ENCODE measurements at places on chromosomes 16 and 17. TPM values are rescaled to one million over a fixed set of nuclear protein-coding genes. Genes with fewer than 3 reads are reported as not detected.

DNA sequence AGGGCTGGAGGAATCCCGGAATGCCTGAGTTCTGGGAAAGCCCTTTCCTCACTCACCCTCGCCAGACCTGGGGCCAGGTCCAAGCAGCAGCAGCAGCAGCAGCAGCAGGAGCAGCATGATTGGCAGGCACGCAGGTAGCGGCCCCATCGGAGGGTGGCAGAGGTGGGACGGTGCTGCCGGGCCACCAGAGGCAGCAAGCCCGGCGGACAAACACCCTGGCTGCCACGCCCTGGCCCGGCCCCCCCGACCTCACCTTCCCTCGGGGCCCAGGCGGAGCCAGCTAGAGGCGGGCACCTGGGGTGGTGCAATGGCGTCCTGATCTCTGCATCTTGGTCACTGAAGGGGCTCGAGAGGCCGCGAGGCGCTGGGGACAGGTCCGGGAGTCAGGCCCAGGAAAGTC is 122.4 kb downstream of the LAT start:
- DNase-seq, result no peak

- DNase-seq, result no peak
Observed at GRCh38 chr16:28915181-28915580, 9.9 kb downstream of the RABEP2 start.

GRCh38 chr17:39073353-39073752 is 78.1 kb downstream of the PLXDC1 start:
- no peak for DNase-seq

Gene GUCY2D
- not detected for total RNA-seq

DNA sequence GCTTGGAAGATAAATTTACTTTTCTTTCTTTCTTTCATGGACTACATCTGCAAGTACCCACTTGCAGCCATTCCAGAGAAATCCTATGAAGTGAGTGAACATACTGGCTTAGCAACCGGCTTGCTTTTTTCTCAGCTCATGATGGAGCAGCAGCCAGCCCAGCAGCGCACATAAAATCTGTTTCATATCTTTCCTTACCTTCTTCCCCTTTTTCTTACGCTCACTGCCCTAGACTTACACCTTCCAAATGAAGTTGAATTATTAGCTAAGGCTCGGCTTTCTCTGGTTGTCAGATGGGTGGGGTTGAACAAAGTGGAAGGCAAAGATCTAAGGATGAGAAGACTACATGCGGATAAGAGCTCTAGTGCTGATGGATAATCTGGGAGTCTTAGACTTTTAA is 13.9 kb upstream of the ABCA8 start:
- no peak for DNase-seq

DNA sequence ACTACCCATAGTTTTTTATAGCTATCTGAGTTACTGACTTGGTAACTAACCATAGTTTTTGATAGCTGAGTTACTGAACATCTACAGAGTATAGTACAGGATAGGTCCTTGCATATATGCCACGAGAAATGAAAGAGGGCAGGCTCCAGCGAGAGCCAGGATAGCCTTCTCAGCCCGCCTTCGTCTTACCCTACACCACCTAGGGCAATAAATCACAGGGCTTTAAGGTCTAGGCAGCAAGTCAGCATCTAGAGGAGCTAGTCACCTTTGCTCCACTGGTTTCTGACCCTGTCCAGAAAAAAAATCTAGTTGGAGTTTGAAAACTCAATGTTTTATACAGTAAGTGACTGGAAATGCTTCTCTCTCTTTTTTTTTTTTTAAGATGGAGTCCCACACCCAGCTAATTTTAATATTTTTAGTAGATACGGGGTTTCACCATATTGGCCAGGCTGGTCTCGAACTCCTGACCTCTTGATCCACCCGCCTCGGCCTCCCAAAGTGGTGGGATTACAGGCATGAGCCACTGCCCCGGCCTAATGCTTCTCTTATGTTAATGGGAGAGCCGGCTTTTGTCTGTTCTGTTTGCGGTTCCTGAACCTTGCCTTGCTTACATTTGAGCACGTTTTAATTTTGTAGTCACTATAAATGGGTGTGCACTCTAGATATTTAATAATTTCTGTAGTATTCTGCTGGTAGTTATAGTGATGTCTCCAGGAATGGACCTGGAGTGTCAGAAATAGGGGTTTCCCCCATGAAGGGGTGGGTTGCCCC is 2.8 kb downstream of the BFAR start:
- no peak for DNase-seq

- no peak for DNase-seq
Observed at GRCh38 chr16:57985204-57986181, 14.6 kb upstream of the CNGB1 start.

GRCh38 chr17:41625602-41626001 is 1.2 kb upstream of the KRT17 start:
- no peak for DNase-seq

DNA sequence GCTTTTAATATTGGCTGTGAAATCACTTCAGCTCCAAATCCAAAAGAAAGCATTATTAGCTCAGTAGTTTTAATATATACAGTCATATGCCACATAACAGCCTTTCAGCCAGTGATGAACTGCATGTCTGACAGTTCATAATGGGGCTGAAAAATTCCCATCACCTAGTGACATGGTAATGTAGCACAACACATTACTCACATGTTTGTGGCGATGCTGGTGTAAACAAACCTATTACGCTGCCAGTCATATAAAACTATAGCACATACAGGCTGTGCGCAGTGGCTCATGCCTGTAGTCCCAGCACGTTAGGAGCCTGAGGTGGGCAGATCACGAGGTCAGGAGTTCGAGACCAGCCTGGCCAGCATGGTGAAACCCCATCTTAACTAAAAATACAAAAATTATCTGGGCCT is 92.2 kb downstream of the TUBD1 start:
- no peak for DNase-seq

Gene ITGAL
- 2.9 TPM for total RNA-seq

Gene TRPV3
- total RNA-seq, result 1.0 TPM

DNA sequence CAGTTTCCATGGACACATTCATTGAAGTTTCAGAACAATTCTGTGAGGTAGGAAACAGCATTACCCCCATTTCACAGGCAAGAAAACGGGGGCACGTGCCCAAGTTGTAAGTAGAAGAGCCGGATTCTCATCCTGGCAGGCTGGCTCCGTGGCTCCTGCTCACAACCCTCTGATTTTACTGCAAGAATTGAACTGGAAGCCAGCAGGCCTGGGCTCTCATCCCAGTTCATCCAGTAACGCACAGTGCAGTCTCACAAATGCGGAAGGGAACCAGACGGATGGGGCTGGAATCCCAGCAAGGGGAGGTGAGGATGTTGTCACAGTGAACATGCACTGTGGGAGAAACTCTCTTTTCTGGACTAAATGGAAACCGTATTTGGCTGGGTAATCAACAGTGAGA is 40.7 kb upstream of the DOC2B start:
- DNase-seq, result peak; percentile 73

DNA sequence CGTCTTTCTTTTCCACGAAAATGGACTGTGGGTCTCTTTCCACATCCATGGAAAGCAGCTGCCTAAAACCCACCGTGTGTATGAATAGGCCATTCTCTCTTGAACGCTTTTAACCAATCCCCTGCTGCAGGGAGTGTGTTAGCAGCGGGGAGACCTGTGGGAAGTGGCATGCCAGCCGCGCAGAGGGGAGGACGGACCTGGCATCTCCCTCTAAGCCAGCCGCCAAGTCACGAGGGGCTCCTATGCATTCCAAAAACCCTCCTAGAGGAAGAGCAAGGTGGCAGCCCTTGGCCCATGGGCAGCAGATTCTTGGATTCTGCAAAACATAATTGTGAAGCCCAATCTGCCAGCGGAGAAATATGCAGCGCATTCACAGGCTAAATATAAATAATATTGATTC is 15.4 kb downstream of the RBFOX3 start:
- DNase-seq, result no peak

DNA sequence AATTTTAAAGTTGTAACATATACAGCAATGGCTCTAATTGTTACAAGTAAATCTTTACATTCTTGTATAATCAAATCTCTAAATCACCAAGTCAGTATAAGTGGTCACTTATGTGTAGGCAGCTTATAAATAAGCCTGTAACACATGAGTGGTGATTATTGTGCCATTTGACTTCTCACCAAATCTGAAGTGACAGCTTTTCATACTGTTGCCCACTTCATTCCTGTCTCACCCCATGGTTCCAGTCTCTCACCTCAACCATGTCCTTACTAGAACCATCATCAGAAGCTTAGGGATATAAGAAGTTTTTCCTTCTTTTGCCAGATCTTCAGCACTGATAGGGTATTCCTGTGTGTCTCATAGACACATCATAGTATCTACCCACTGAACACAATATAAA is 23.5 kb downstream of the TNRC6A start:
- DNase-seq, result no peak

DNA sequence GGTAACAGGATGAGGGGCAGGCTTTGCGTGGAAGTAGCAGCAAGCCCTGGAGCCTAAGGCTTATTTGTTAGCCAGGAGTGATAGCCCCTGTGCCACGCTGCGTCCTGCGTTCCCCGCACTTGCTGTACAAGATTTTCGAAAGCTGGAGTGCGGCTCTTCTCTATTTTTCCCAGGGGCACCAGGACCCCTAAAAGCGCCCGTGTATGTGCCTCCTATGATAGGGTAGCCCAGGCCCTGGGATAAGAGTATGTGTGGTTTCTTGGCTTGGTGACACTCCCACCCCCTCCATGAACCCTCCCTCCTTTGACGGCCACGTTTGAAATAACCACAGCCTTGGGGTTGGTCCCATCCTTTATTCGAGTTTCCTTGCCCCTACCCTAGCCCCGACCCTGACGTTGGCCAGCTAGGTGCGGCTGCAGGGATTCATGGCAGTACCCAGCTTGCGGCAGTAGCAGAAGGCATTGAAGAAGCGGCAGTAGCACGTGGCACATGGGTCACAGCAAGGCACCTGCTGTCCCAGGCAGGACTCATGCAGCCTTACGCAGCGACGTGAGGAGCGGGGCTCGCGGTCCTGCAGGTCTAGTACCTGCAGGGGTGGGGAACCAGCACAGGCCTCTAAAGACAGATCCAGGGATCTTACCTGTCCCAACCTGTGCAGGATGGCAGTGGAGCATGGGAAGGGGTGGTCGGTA is 968 bp downstream of the AGRP start:
- DNase-seq, result no peak

GRCh38 chr16:67672306-67672705 is 5.7 kb downstream of the C16orf86 start:
- DNase-seq, result no peak

Gene RTN4RL1
- 0.32 TPM for total RNA-seq

Gene GRAPL
- total RNA-seq, result 1.7 TPM

- DNase-seq, result no peak
Observed at GRCh38 chr17:30821871-30822723, 2.4 kb downstream of the CRLF3 start.

Gene NOXO1
- not detected for total RNA-seq

GRCh38 chr17:73855720-73856333 is 211.6 kb upstream of the SDK2 start:
- no peak for DNase-seq

DNA sequence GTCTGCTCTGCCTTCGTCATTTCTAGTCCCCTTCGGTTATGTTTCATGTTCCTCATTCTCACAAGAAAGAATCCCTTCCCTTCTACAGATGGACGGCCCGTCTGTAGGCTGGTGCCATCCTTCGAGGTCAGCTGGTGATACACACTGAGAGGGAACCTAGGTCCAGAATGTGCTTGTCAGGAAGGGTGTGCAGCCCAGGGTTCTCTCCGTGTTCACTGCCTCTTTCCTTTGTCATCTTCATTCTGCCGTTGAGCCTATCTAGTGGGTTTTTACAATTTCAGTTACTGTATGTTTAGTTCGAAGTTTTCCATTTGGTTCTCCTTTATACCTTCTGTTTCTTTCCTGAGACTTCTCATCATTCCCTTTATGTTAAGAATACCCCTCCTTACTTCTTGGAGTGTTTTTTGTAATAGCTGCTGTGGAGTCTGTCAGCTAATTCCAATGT is 18.9 kb downstream of the KIAA0513 start:
- DNase-seq, result no peak

- DNase-seq, result no peak
Observed at GRCh38 chr17:78485290-78486168, 91.7 kb downstream of the DNAH17 start.

GRCh38 chr16:89187032-89187769 is 13.1 kb downstream of the SLC22A31 start:
- DNase-seq, result no peak

Gene TBX2
- 17.2 TPM for total RNA-seq

Measured in cardiac septum (tissue), 1 donor.